Muscle of leg (tissue), 16 donors: ENCODE measurements at places on chromosomes 13 and 19. TPM values are rescaled to one million over a fixed set of nuclear protein-coding genes. Genes with fewer than 3 reads are reported as not detected.
A peak's percentile ranks its signal among the peaks of the same experiment; 100 is the strongest.

KIR3DL1 gene
- total RNA-seq = not detected

EMC10 gene
- total RNA-seq = 84.2 TPM

PLK5 gene
- 0.13 TPM for total RNA-seq

PTGIR gene
- 2.7 TPM for total RNA-seq

KIR2DL3 gene
- total RNA-seq = not detected

KLK6 gene
- total RNA-seq = 0.09 TPM

CACNA1A gene
- total RNA-seq = 0.58 TPM

CADM4 gene
- 7.8 TPM for total RNA-seq

EXOC3L2 gene
- total RNA-seq = 1.9 TPM

DNA sequence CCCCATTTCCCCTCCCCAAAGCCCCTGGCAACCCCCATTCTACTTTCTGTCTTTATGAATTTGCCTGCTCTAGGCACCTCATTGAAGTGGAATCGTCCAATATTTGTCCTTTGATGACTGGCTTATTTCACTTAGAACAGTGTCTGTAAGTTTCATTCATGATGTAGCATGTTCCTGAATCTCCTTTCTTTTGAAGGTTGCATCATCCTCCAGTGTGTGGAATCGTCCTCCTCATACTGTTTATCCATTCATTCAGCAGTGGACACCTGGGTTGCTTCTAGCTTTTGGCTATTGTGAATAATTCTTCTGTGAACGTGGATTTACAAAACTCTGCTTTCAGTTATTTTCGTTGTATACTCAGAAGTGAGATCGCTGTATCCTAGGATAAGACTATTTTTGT, 161.2 kb upstream of the RNF113B start:
- H3K27ac ChIP-seq = no peak overlapping the region
- H3K36me3 ChIP-seq = no peaks in the 10 kb centered on the region
- no peak for DNase-seq

- H3K4me3 ChIP-seq = no peak overlapping the region
- peaks cover 4% of the 10 kb centered on the region for H3K4me1 ChIP-seq
- H3K27me3 ChIP-seq = no peaks in the 10 kb centered on the region
- H3K27ac ChIP-seq = no peak overlapping the region
- H3K36me3 ChIP-seq = no peaks in the 10 kb centered on the region
- DNase-seq = no peak
Measured at GRCh38 chr13:95192998-95193397, 108.3 kb downstream of the ABCC4 start.

DNA sequence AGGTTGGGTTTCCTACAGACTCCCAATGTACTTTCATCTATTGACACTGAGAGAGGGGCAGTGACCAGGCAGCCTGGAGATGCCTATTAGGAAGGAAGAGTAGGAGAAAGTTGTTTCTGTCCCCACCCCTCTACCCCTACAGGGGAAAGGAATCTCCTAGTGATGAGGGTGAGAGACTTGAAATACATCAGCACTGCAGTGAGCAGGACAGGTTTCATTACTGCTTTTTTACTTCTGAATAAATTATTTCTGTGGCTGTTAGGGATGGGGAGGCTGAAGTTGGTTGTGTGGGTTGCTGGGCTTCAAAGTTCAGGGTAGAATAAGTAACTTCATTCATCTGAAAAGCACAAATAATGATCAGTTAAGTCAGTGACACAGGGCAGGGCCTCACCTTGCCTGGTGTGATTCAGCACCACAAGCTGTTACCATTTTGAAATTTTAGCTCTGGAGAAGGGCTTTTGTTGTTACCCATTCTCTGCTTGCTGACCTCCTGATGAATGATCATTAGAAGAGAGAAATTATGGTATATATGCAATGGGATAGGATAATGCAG, 19.3 kb downstream of the CEACAM1 start:
- DNase-seq = no peak
- H3K4me1 ChIP-seq = no peaks in the 10 kb centered on the region
- H3K27me3 ChIP-seq = no peaks in the 10 kb centered on the region
- no peak overlapping the region for H3K27ac ChIP-seq

GRCh38 chr19:34179066-34179465, 6.8 kb downstream of the LSM14A start:
- H3K36me3 ChIP-seq = peaks cover 11% of the 10 kb centered on the region
- no peak overlapping the region for H3K4me3 ChIP-seq
- DNase-seq = no peak
- H3K27ac ChIP-seq = no peak overlapping the region

- H3K27me3 ChIP-seq = peaks cover 23% of the 10 kb centered on the region
- H3K36me3 ChIP-seq = no peaks in the 10 kb centered on the region
- no peak overlapping the region for H3K4me3 ChIP-seq
- H3K27ac ChIP-seq = no peak overlapping the region
Measured at GRCh38 chr13:101417043-101417406, 717 bp upstream of the NALCN start.

- no peaks in the 10 kb centered on the region for H3K27me3 ChIP-seq
- H3K4me3 ChIP-seq = no peak overlapping the region
- H3K4me1 ChIP-seq = no peaks in the 10 kb centered on the region
- no peak for DNase-seq
Measured at GRCh38 chr13:67620665-67621064, 390.5 kb upstream of the PCDH9 start.

DNA sequence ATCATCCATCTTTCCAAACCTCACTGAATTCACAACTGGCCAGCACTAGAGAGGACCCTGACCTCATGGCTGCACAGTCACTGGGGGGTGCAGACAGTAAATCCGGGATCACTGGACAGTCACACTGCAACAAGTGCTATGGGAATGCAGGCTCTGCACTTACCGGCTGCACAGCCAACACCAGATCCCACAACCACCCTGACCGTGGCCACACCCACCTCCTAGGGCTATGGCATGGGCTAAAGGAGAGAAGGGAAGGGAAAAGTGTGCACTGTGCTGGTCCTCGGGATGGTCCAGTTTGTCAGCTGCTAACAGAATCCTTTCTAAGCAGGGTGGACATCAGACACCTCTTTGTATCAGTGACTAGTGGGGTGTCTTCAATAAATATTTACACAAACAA, 118.2 kb downstream of the MIPEP start:
- no peak for DNase-seq
- H3K27ac ChIP-seq = no peak overlapping the region
- no peaks in the 10 kb centered on the region for H3K4me1 ChIP-seq
- no peaks in the 10 kb centered on the region for H3K36me3 ChIP-seq

- no peak overlapping the region for H3K4me3 ChIP-seq
- no peaks in the 10 kb centered on the region for H3K36me3 ChIP-seq
- no peak for DNase-seq
Measured at GRCh38 chr19:42005504-42005903, 11.5 kb upstream of the ATP1A3 start.

DNA sequence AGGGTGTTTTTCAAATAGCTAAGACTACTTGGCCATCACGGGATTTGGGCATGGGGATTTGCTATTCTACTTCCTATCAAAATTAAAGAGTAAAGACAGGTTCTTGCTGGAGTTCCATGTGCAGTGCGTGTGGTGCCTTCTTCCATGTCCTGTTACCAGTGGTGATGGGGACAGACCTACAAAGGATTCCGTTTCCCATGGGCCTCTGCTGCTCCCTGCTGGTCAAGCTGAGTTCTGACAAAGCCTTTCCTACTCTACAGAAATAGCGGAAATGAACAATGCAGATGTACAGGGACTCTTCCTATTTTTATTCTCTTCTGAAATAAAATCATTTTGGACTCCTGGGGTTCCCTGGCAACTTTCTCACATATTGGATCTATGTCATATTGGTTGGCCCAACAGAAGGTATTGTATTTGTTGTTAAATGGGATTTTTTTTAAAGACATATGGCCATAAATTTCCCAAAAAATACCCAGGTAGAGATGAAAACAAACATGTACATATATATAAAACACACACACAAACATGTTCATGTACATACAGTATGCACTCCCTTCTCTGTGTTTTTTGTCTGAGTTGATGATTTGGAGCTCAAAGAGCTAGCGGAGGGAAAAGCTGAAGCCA, 90.5 kb upstream of the SLC15A1 start:
- H3K4me1 ChIP-seq = peaks cover 17% of the 10 kb centered on the region
- H3K4me3 ChIP-seq = no peak overlapping the region
- peaks cover 36% of the 10 kb centered on the region for H3K36me3 ChIP-seq
- DNase-seq = peak; percentile 85
- no peaks in the 10 kb centered on the region for H3K27me3 ChIP-seq
- no peak overlapping the region for H3K27ac ChIP-seq

GRCh38 chr13:108227651-108228272, 9.6 kb downstream of the ABHD13 start:
- H3K27ac ChIP-seq = no peak overlapping the region
- DNase-seq = peak; percentile 37
- H3K4me3 ChIP-seq = no peak overlapping the region
- no peaks in the 10 kb centered on the region for H3K36me3 ChIP-seq
- no peaks in the 10 kb centered on the region for H3K4me1 ChIP-seq

GRCh38 chr13:114070098-114070799, 62.2 kb downstream of the RASA3 start:
- no peak for DNase-seq
- no peaks in the 10 kb centered on the region for H3K27me3 ChIP-seq
- peaks cover 32% of the 10 kb centered on the region for H3K36me3 ChIP-seq
- H3K4me1 ChIP-seq = peaks cover 55% of the 10 kb centered on the region
- H3K27ac ChIP-seq = no peak overlapping the region
- no peak overlapping the region for H3K4me3 ChIP-seq
